BE2C (cell line): ENCODE measurements at places on chromosomes 3 and 15.

DNA sequence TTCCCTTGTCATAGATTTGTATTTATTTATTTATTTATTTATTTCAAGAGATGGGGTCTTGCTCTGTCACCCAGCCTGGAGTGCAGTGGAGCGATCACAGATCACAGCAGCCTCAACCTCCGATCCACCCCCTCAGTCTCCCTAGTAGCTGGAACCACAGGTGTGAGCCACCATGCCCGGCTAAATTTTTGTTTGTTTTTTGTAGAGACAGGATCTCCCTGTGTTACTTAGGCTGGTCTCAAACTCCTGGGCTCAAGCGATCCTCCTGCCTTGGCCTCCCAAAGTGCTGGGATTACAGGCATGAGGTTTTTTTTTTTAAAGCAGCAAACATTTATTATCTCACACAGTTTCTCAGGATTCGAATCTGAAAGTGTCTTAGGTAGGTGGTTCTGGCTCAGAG is 2.5 kb downstream of the TTBK2 start:
- DNase-seq: no peak

GRCh38 chr15:31447931-31448634 is 121.4 kb downstream of the KLF13 start:
- DNase-seq: no peak

- DNase-seq: no peak
Observed at GRCh38 chr3:169133178-169134161, 530.0 kb downstream of the MECOM start.

GRCh38 chr3:105869861-105870755 is 1.3 kb upstream of the CBLB start:
- DNase-seq: no peak

GRCh38 chr3:14988988-14989394 is 41.6 kb downstream of the NR2C2 start:
- DNase-seq: no peak

- no peak for DNase-seq
Observed at GRCh38 chr3:16801698-16802097, 83.1 kb upstream of the PLCL2 start.

DNA sequence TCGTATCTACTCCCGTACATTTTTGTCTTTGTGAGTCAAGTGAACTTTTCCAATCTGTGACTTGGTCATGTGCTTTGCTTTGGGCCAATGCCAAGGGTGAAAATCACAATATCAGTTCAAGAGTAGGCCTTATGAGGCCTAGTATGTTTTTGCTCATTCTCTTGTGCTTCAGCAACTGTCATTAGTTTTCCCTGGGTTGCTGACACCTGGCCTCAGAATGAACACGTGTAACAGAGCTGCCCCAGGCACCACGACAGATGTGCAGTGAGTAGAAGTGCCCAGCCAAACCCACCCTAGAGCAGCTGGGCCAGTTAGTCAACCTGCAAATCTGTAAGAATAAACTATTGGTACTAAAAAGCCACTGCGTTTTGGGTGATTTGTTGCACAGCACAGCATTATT is 460.3 kb upstream of the WNT5A start:
- DNase-seq: no peak

DNA sequence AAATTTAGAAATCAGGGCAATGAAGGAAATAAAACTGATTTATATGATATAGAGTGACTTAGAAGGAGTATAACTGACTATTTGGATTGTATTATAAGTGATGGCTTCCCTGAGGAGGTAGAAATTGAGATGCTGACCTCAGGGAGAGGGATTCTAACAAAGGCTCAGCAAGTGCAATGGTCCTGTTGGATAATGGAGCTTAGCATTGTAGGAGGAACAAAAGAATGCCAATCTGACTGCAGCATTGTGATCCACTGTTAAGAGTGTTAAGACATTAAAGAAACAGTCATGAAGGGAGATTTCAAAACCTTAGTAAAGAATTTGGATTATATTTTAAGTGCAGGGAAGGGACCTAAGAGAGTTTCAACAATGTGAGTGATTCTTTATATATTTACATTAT is 158.4 kb upstream of the NAALADL2 start:
- DNase-seq: no peak

GRCh38 chr3:125143538-125143937 is 69.0 kb downstream of the SLC12A8 start:
- DNase-seq: no peak

GRCh38 chr15:38672814-38673670 is 108.4 kb upstream of the RASGRP1 start:
- DNase-seq: no peak

- no peak for DNase-seq
Observed at GRCh38 chr3:162892921-162893793, 1396.5 kb downstream of the OTOL1 start.

- DNase-seq: no peak
Observed at GRCh38 chr3:163561151-163561550, 1517.1 kb downstream of the SI start.

- DNase-seq: no peak
Observed at GRCh38 chr3:23240171-23240785, 37.2 kb downstream of the UBE2E2 start.

DNA sequence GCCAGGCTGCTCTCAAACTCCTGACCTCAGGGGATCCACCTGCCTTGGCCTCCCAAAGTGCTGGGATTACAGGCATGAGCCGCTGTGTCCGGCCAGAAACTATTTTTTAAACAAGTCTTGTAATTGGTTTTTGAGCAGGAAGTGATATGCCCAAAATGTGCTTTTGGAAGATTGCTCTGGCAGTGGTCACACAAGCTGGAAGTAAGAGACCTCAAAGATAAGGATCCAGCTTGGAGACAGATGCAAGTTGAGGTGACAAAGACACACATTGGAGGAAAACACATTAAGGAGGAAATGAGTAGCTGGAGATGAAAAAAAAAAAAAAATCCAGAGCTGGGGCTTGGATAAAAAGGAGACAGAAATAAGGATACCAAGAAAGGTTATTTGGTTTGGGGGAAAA is 6.3 kb downstream of the TM4SF18 start:
- no peak for DNase-seq

DNA sequence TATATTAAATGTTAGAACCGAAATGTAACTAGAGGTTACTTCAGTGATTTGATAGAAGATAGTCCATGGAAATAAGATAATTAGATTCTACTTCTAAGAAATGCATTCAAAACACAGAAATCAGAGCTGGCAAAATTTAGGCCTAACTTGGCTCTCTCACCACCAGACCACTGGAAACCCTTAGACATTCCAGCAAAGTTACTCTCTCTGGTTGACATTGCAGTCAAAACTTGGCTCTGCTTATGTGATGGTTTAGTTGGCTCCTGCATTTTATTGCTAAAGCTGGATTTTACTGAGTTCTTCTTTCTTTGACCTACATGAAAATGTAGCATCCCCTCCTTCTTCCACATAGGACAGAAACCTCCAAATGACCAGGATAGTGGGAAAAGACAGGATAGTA is 35.4 kb upstream of the CBLB start:
- DNase-seq: no peak

DNA sequence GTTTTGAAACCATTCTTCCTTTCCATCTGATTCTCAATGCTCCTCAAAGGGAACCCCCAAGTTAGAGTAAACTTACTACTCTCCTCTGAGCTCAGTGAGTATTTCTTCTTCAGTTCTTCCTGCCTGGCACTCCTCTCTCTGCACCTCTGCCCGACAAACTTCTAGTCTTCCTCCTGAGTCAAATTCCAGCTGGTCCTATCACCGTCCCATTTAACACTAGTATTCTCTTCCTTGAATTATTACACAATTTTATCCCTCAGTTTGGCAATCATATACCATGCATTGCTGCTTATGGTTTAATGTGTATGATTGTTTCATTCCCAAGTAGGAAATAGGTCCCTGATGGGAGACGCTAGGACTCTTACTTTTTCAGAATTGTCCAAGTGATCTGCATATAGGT is 279.7 kb downstream of the MECOM start:
- DNase-seq: no peak

DNA sequence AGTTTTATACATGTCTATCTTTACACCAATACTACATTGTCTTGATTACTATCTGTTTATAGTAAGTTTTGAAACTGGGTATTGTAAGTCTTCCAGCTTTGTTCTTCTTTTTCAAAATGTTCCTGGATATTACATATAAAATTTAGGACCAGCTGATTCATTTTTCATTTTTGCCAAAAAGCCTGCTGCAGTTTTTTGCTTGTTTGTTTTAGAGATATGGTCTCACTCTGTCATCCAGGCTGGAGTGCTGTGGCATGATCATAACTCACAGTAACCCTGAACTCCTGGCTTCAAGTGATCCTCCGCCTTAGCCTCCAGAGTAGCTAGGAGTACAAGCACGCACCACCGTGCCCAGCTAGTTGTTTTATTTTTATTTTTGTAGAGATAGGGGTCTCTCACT is 20.4 kb upstream of the AP4E1 start:
- DNase-seq: no peak

DNA sequence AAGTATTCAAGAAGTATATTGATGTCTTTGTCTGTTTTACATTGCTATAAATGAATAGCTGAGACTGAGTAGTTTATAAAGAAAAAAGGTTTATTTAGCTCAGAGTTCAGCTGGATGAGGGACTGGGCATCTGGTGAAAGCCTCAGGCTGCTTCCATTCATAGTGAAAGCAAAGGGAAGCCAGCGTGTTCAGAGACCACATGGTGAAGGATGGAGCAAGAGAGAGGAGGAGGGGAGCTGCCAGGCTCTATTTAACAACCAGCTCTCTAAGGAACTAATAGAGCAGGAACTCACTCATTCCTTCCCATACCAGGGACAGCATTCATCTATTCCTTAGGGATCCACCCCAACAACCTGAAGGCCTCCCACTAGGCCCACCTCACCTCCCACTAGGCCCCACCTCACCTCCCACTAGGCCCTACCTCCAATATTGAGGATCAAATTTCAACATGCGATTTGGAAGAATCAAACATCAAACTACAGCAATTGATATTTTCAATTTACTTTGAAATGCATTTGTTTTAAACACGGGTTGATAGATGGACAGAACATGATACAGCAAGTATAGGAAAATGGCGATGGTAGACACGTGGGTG is 167.5 kb upstream of the HES1 start:
- DNase-seq: no peak

DNA sequence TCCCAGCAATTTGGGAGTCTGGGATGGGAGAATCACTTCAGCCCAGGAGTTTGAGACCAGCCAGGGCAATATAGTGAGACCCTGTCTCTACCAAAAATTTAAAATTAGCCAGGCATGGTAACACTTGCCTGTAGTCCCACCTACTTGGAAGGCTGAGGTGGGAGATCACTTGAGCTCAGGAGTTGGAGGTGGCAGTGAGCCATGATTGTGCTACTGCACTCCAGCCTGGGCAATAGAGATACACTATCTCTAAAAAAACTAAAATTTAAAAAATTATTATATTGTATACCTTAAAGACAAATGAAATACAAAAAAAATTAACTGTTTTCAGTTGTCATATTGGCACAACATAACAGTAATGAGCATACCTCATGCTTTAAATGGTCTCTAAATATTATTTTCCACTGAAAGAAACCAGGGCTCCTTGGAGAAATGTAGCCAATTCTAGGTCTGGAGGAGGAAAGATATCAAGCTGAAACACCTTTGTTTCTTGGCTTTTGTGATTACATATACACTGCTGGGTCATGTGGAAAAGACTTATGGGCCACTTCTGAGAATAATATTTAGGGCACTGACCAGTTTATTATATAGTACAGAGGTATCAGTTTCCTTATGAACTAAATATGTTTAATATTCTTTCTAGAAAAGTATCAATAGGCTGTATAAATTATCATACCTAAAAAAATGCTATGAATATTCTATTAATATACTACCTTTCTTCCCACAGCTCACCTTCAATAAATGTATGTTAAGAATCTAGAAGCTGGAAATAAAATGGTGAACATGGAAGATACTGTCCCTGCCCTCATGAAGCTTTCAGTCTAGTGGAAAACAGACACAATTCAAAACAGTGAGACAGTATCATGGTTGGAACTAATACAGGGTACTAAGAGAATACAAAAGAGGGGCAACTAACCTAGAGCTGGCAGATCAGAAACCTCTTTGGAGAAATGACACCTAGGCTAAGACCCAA is 119.5 kb downstream of the TMCC1 start:
- no peak for DNase-seq

DNA sequence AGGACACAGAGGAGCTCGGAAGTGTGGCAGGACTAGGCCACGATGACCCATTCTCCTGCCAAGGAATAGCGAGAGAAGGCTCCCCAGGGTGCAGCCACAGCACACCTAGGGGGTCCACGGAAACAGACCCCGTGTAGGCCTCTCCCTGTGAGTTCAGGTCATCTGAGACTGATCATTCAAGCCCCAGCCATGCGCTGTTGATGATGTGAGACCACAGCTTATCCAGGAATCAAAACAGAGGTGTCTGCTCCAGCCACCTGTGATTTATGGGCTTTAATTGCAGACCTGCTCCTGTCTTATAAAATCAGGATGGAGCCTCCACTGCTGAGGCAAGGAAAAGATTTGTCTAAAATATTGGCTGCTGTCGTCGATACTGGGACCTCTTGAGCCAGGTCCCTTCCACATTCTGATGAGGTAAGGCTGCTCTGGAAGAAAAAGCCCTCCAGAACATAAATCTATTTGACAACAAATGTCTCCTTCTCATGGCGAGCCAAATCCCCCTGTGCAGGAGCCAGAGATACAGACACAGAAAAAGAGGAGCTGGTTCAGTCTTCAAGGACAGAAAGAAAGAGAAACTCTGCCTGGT is 186.7 kb downstream of the TJP1 start:
- no peak for DNase-seq

- no peak for DNase-seq
Observed at GRCh38 chr3:155218462-155218861, 75.0 kb downstream of the STRIT1 start.

GRCh38 chr3:168801794-168802193 is 706.1 kb upstream of the GOLIM4 start:
- DNase-seq: no peak

DNA sequence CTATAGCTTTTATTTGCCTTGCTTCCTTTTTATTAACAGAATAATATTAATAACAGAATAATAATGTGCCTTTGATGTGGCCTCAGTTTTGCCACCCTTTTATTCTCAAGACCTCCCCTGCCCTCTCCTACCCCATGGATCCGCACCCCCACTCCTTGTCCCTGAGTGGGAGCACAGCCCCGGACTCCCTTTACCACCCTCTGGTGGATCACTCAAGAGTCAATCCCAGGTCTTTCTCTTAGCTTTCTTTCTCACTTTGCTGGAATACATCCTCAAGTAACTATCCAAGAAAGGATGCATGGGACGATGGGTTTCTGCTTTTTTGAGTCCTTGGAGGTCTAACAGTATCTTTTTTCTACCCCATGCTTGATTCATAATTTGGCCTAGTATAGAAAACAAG is 63.4 kb downstream of the KLF13 start:
- no peak for DNase-seq

DNA sequence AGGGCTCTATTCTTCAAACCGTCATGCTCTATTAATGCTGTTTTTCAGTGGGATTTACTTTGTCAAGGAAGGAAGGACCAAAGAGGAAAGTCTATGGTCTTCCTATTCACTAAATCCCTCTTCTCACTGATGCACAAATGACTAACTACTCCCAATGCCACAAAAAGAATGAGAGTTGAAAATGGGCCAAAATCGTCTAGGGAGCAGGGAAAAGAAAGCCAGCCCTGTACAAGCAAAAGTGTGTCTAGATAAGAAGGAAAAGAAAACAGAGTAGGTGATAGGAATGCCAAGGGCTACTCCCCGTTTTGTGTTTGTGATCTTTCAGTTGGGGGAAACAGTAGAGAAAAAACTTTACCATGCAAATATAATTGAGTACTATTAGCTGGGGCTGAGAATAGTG is 97.2 kb upstream of the TMCO5A start:
- no peak for DNase-seq
